Panc1 (cell line): ENCODE measurements at places on chromosomes 7 and 10.

DNA sequence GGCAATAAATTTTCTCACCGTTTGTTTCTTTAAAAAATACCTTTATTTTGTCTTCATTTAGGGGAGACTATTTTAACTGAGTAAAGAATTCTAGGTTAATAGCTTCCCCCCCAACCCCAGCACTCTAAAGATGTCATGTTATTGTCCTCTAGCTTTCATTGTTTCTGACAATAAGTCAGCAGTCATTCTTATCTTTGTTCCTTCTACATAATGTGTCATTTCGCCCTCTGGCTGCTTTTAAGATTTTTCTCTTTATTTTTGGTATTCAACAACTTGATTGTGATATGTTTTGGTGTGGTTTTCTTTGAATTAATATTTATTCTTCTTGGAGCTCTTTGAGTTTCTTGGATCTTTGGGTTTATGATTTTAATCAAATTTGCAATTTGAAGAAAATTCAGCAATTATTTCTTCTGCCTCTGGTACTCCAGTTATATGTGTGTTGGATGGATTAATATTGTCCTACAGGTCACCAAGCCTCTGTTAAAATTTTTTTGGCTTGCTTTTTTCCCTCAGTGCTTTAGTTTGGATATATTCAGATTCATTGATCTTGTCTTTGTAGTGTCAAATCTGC is 64.6 kb upstream of the ELN start:
- DNase-seq, result no peak

- no peak for DNase-seq
These were observed 164.7 kb upstream of the PLXDC2 start for GRCh38 chr10:19651549-19651948.

GRCh38 chr10:60212195-60212594 is 177.5 kb downstream of the ANK3 start:
- DNase-seq, result no peak

DNA sequence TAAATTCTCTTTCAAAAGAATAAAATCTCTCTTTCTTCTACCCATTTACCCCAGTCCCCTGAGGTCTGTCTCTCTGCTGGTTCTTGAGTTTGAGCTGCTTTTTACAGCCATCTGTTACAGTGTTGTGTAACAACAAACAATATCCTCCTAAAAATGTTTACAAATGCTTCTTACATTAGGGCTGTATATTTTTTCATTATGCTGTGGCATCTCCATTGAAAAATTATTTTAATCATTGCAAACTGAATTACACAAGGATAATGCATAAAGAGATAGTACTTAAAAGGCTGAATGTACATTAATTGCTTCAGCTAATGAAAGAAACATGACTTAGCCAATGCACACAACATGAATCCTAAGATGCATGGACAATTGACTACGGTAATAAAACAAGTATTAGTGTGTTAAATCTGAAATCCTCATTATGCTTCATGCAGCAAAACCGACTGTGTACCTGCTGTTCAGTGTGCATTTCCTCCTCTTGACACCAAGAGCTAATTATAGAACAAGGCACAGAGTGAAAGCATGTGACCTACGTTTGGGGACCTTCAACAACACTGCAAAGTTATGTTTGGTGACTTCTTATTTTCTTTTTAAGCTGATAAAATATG is 181.7 kb upstream of the RHOBTB1 start:
- DNase-seq, result no peak

DNA sequence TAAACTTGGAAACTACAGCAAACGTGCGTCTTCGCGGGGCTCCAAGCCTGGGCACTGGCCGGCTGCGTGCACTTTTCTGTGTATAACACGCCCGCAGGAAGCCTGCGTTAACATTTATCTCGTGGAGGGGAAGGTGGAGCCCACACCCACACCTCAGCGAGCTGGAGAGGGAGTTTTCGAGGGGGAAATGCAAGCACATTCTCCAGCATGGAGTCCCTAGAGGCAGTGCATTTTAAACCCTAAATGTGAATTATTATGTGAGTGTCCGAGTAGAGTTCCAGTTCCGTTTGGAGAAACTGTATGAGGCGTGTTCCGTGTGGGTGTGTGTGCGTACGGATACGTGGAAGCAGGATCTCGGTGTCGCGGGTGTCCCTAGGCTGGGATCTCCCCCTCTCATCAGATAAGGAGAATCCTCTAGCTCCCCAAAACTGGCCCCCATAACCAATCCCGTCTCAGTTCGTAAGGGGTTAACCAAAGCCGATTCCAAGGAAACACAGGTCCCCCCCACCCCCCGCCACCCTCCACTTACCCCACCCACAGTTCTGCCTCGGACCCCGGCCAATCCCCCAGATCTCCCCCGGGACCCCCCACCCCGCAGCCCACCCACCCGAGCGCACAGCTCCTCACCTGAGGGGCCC is 403 bp downstream of the CDK6 start:
- no peak for DNase-seq

GRCh38 chr7:157722137-157723060 is 385.6 kb downstream of the DNAJB6 start:
- no peak for DNase-seq

- no peak for DNase-seq
These were observed 72.3 kb downstream of the ELMO1 start for GRCh38 chr7:37376386-37376785.

GRCh38 chr7:131080754-131081153 is 246.9 kb upstream of the MKLN1 start:
- DNase-seq, result no peak

- no peak for DNase-seq
These were observed 74.3 kb downstream of the TMEM26 start for GRCh38 chr10:61378865-61379264.

DNA sequence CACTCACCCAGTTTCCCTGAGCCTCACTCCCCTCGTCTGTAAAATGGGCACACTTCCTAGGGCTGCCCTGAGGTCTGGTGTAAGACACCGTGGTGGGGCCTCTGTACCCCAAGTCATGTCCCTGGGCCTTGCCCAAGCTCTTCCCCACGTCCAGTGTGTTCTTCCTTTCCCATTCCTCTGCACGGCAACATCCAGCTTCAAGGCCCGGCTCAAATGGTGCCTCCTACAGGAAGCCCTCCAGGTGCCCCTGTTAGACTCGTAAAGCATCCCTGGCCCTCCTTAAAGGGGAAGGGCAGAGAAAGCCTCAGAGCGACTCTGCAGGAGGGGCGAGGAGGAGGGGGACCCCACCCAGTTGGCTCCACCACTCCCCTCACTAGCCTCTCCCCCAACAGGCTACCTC is 8.6 kb downstream of the SLC29A4 start:
- DNase-seq, result no peak

GRCh38 chr7:117036053-117036669 is 82.9 kb downstream of the ST7 start:
- no peak for DNase-seq

GRCh38 chr7:158818325-158819213 is 10.7 kb downstream of the ESYT2 start:
- DNase-seq, result peak; percentile 99

DNA sequence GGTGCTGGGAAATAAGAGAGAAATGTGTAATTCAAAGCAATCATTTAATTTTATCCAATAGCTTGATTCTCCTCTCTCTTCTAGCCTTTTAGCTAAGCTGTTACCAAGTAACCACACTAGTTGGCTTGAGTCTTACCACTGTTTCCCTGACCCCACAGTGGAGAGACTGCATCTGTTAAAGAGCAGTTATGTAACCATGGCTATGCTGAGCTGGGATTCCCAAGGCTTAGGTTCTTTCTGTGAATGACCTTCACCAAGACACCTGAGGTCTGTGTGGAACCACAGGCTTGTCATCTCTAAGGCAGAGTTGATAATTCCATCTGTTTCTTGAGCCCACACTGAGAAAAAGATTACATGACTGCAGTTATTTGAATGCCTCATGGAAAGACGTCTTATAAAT is 47.7 kb upstream of the ATRNL1 start:
- DNase-seq, result no peak

DNA sequence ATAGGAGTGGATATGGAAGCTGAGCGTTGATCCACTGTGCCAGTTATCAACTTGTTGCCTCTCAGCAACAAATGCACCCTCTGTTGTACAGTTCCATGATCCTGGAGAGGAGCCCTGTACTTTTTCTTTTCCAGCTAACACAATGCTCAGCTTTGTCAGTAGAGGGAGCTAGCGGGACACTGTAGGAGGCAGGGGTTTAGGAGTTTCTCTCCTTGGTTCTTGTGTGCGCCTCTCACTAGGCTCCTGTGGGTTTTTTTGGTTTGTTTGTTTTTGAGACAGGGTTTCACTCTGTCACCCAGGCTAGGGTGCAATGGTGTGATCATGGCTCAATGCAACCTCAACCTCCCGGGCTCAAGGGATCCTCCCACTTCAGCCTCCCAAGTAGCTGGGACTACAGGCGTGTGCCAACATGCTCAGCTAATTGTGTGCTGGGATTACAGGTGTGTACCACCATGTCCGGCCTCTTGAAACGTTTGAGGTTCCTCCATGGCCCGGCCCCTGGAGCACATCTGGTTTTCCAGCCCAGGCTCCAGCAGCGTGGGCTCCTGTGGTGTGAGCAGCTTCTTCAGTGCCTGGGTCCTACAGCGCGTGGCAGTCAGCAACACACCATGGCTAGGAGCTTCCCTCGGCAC is 12.0 kb upstream of the MARVELD1 start:
- DNase-seq, result peak; percentile 65

- peak; percentile 5 for DNase-seq
These were observed 128.5 kb downstream of the ANKRD7 start for GRCh38 chr7:118352867-118353453.

DNA sequence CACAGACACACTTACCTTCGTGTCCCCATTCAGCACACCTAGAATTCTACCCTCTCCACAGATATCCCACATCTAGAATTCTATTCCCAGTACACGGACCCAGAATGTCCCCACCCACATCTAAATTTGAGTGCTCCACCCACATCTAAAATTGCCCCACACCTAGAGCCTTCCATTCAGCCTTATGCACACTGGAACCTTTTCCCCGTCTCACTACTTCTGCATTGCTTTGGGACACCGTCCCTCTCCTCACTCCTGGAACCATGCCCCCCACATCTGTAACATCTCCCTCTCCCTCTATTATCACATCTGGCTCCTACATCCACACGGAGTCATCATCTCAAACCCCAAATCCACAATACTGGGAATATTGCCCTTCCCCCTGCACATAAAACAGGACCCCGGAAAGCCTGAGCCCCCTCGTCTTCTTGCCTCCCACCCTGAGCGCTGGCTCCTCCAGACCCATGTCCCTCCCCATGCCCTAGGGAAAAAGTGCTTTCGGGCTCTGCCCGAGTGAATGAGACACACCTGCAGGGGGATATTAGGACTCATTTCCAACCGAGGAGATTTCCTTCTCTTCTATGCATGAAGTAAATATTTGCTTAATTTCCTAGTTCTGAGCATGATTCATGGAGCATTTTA is 125.8 kb upstream of the UNC5B start:
- no peak for DNase-seq

GRCh38 chr10:56551037-56551436 is 190.0 kb upstream of the ZWINT start:
- no peak for DNase-seq

DNA sequence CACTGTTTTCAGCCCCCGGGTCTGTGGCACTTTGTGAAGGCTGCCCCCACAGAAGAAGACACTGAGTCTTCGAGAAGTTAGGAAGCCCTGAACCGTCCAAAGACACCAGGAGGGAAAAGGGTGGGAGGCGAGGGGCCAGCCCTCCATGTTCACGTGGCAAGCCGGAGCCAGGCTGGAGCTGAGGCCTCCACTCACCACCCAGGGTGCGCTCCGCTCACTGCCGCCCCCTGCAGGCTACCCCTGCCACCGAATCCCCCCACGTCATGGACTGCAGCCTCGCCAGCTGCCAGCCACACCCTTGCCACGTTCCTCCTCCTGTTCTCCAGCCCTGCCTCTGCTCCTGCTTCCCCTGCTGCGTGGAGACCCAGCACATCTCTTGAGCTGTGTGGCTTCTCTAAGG is 59.0 kb upstream of the EN2 start:
- no peak for DNase-seq

GRCh38 chr10:95400787-95401186 is 110.0 kb upstream of the PDLIM1 start:
- no peak for DNase-seq

DNA sequence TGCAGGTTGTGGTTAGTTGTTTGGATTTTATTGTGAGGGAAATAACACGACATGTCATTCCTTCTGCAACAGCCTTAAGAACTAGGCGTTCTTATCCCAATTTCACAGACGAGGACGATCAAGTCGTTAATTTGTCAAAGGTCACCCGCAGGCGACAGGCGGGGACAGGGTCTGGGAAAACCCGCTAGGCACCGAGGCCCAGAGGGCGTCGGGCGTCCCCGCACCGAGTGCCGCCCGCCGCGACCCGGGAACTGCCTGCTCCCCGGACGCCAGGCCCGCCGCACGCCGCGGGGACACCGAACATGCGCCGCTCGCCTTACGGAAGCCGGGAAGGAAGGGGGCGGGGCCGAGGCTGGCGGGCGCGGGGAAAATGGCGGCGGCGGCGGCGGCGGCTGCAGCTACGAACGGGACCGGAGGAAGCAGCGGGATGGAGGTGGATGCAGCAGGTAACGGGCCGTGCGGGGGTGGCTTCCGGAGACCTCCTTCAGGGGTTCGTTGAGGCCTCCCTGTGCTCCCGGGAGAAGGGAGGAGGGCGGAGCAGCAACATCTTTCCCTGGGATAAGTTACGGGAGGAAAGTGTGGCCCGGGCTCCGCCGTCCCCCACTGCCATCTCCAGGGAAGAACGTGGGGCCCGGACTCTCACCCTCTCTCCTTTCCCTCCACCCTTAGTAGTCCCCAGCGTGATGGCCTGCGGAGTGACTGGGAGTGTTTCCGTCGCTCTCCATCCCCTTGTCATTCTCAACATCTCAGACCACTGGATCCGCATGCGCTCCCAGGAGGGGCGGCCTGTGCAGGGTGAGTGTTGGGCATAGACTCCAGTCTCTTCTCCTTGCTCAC is at the start of gene COPS6:
TSS of gene COPS6 (plus strand) at position 349 of the 837 bp plus-strand sequence. CDS start at position 371, 22 bp downstream.
- no peak for DNase-seq

DNA sequence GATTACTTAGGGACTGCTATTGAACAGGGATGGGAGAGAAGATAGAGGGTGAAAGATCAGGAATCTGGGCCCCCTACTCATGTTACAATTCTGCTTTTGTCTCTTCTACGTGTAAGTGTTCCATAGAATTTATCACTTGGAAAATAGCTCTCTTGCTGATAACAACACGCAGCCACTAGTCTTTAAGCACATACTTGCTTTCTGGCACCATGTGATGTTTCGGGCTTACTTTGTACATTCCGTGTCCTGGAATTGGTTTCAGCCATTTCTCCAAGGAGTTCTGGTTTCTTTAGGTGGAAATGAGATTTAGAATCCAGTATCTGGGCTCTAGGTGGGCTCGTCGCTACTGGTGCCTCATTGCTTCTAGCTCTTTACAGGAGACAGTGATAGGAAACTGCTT is 59.7 kb downstream of the TFAM start:
- no peak for DNase-seq

GRCh38 chr7:42217053-42217452 is 20.0 kb downstream of the GLI3 start:
- no peak for DNase-seq
